SHP77 treated with DMSO at 0.1 percent for 48 hours (cell line): ENCODE measurements at places on chromosomes 5 and 9.

GRCh38 chr5:73605223-73606087, 20.5 kb upstream of the ARHGEF28 start:
- DNase-seq: no peak

DNA sequence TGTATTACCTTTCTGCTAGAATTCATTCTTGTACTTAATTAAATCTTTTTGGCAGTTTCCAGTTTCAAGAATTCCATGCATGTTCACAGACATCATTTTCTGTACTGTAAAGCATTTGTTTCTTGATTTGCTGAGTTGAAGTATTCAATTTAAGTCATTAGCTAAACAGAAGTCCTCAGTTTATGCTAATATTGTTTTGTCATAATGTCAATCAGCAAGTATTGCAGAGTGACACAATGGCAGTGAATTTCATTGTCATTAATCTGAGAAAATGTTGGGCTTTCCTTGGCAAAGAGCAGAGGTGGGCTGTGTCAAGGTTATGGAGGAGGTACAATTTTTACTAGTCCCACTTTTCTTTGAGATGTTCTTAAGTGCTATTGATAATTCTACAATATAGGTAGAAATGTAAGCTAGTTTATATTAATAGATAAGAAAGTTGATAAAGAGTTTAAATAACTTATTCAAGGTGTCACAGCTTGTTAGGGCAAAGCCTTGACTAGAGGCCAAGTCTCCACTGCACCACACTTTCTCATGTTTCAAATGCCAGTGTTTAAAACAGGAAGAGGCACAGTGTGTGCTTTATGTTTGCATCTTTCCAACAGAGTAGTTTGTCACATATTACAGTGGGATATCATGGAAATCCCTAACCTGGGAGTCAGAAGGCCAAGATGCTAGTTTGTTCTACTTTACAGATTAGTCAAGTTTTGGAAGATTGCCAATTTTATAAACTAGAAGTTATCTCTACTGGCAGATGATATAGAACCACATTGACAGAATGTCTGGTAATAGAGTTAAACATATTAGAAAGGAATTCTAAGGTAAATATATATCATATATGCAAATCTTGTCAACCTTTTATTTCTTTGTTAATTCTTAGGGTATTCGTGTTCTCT, 56.3 kb downstream of the SLF1 start:
- no peak for DNase-seq

DNA sequence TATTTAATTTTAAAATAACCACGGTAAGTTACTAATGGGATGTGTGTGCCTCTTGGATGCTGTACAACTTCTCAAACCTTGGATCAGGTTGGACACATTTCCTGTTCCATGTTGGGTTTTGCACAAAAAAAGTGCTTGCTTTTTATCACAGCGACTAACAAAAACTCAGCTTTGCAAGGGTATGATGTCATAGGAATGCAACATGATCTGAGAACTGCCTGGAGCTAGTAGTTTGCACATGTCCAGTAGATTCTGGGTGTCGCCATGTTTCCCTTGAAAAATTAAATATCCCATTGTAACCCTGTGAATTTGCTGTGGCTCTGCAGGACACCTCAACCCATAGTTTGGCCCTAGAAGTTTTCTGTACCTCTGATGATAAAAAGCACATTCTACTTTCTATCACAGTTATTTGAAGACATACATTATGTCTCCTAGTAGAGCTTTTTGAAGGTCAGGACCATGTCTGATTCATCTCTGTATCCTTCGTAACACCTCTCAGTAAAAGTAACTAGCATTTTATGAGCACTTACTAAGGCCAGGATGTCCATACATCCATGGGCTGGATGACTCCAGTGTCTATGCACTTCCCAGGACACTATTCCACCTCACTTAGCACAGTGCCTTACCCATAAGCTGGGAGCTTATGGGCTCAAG, 11.5 kb upstream of the FRMPD1 start:
- DNase-seq: no peak

DNA sequence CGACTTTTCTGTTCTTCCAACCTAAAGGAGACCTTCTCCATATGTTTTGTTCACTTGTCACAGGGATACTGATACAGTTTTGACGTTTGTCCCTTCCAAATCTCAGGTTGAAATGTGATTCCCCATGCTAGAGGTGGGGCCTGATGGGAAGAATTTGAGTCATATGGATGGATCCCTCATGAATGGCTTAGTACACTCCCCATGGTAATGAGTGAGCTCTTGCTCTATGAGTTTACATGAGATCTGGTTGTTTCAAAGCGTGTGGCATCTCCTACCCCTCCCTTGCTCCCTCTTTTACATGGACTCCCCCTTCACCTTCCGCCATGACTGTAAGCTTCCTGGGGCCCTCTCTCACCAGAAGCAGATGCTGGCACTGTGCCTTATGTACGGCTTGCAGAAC, 6.9 kb downstream of the PIP5K1B start:
- DNase-seq: no peak

DNA sequence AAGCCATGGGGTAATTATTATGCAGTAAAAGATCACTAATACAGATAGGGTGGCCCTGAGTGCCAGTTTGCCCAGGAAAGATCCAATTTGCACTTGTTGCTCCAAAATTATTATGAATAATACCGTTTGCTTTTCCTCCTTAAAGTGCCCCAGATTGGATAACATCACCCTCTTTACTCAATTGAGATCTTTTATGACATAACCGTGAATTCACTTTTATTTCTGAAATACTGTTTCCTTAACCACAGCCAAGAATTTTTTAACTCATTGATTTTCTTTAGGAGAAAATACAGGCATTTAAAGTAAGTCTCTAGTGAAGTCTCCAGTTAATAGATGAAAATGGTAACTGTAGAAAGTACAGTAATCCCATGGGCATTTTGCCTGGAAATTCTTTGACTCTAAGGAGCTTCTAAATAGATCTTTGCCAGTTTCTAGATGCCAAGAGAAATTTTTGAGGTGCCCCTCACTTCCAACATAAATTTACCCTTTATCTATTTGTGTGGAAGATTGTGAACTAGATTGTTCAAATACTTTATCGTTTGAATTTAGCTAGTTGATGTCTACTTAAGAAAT, 99.2 kb downstream of the UHRF2 start:
- no peak for DNase-seq

DNA sequence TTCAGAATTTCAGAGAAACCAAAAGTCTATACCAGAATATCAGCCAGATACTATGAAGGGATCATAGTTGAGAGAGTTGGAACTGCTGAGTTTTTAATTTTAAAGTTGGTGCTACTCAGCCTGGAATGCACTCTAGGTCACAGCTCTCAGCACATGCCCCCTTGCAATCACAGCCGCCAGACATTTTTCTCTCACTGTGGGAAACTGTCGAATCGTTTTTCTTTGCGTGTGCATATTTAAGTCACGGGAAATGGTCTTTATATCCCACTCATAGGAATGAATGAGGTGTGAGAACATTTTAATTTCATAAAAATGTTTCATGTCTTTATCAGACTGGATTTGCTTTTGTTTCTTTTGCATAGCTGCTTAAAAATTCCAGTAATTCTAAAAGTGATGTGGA, 12.2 kb upstream of the SPDL1 start:
- DNase-seq: no peak

GRCh38 chr5:13662626-13663025, 281.9 kb downstream of the DNAH5 start:
- no peak for DNase-seq

- no peak for DNase-seq
Observed at GRCh38 chr9:115978091-115978490, 175.5 kb upstream of the PAPPA start.

DNA sequence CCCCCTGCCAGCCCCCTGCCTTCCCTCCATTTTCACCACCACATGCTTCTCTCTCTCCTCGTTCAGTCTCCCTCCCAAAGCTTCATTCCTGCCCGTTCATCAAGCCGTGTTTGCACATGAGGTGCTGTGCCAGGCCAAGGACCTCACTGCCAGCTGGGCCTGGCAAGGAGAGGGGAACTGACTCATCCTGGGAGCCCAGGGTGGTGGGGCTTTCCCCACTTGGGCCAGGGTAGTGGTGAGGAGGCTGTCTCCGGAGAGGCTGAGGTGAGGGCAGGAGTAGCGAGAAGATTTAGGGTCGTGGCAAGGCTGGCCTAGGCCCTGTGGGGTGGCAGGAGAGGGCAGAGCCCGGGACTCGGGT, 30.4 kb upstream of the NOTCH1 start:
- no peak for DNase-seq
